ENCODE measurements at places on chromosomes 2 and 18.

DNA sequence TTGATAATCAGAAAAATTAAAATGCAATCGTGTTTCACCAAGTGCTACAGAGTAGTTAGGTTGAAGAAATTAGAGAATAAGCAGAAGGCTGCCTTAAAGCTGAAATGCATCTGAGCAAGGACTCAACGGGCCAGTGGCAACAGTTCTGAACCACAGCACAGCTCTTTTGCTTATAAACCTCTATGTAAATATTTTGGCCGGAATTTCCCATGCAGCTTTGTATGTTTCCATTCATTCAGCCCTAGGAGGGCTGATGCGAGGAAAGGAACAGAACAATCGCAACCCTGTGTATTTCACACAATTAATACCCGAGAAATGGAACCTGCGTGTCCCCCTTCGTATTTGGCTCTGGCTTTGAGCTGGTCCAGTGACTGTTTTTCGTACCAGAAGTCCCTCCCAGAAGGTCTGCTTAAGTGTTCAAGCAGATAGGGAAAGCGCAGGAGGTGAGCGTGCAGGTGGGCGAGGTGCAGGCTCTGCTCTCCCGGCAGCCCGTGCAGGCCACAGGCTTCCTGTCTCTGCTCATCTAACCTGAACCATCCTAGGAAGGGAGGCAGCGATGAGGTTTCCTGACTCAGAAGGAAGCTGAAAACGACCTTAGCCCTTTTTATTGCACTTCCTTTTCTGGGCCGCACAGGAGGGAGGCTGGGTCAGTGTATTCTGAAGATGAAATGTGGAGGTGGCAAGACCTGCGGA is 67.3 kb downstream of the ASB1 start:
- no peak for DNase-seq

- no peak for DNase-seq
Observed at GRCh38 chr2:176085861-176086771, 2.4 kb upstream of the EVX2 start.

DNA sequence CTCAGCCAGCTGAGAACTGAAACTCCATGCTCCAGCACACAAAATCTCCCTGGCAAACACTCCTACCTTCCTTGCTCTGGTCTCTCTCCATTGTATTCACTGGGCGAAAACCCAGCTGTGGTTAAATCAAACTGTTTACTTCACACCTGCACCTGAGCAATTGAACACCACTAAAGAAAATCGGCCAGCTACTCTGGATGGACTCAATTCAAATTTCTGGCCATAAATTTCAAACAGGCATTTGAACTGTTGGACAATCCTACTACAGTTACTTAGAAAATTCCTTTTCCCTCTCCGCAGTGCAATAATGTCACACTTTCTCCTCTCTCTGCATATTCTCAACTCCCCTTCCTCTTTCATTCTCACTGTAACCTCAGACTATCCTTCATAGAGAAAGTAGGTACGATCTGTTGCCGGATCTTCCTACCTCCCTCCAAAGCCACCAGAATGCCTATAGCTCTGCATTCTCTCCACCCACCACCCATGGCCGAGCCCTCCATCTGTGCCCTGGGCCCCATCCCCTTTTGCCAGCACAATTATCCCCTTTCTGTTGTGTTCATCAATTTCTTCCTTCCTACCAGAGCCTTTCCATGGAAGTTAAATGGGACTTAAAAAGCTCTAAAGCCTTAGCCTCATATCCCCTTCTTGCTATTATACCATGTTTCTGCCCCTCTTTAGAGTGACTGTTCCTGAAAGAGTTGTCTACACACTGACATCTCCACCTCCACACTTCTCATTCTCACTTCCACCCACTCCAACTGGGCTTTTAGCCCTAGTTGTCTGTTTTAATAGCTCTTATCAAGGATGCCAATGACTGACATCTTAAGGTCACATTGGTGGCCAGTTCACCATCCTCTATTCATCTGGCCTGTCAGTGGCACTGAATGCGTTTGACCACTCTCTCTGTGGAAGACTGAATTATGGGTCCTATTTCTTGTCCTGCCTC is 127.5 kb upstream of the SLC1A4 start:
- DNase-seq, result no peak

- DNase-seq, result no peak
Observed at GRCh38 chr18:66587430-66587829, 16.5 kb downstream of the CDH19 start.

GRCh38 chr2:171237751-171238505 is 77.2 kb upstream of the TLK1 start:
- DNase-seq, result no peak

DNA sequence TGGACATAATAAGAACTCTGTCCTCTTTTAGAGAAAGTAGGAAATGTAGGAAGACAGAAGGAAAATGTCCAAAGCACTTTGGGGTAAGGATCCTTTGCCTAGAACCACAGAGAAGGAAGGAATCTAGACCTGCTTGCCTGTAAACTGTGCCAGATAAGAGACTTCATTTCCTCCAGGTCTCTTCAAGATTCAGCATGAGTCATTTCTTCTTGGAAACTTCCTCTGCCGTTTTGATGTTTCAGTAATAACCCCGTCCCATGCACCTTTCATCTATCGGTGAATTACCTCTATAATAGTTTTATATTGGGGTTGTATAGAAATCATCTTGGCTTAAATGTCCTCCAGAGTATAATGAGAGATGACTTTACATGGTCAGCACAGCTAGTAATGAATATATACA is 63.2 kb upstream of the LRATD1 start:
- DNase-seq, result no peak

- no peak for DNase-seq
Observed at GRCh38 chr18:3872641-3873040, 422.7 kb downstream of the TGIF1 start.

- no peak for DNase-seq
Observed at GRCh38 chr2:231395188-231396057, at the start of gene B3GNT7. TSS of gene B3GNT7 (plus strand) at chr2:231395710. CDS start at chr2:231395804, 94 bp downstream.

DNA sequence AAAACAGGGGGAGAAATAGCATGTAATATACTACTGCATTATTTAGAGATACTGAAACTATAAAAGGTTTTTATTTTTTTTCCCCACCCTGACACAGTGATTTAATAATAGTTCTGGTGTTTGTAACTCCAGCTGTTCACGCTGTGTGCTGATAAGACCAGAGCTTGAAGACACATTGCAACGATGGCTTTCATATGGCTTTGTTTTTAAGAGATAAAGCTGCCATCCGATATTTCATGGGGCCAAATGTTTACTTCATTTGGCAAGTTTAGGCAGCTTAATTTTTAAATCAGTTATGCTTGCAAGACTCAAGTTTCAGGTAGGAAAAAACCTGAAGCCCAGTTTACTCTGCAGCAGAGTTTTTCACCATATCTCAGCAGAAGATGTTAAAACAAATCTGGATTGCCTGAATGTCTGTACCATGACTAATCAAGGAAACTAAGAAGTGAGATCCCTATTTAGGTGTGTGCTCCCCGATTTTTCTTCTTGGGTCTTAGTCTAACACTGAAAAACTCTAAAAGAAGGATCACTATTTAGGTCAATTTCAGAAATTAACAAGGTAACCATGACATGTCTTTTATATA is 508.6 kb downstream of the PARD3B start:
- DNase-seq, result no peak

DNA sequence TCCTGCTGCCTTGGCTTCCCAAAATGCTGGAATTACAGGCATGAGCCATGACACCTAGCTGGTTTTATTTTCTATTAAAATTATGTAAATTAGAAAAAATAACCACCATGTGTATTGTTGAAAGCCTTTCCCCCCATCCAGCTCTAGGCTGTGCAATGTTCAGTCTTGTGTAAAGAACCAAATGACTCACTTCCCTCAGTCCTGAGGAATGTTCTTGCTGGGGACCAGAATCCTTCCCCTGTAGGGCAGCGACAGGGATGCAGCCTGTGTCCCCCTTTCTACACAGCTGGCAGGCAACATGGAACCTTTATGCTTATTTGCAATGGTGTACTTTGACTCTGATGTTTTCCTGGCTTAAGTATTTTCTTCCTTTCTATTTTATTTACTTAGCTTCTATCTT is 29.4 kb downstream of the AOX1 start:
- DNase-seq, result no peak

GRCh38 chr18:75687626-75688025 is 260.1 kb upstream of the SMIM21 start:
- DNase-seq, result no peak

DNA sequence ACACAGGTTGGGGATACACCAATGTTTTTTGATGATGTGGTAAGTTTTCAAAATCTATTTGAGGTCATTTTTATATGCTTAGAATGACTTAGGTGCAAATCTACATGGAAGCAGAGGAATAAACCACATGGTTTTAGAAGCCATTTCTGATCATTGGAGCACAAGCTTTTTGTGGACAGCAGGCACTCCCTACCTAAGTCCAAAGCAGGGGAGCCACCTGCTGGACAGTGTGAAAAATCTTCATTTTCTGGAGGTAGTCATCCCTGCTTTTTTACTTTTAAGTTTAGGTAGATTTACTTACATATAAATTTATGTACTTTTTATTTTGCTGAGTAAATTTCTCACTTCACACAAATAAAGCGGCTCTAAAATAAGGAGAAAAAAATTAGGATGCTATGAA is 323.2 kb downstream of the PLCL1 start:
- DNase-seq, result no peak

GRCh38 chr2:68435615-68436014 is 31.5 kb downstream of the FBXO48 start:
- DNase-seq, result no peak

- DNase-seq, result no peak
Observed at GRCh38 chr2:16320716-16321115, 344.9 kb downstream of the CYRIA start.

GRCh38 chr2:105765415-105766299 is 20.9 kb downstream of the NCK2 start:
- DNase-seq, result no peak

GRCh38 chr2:65261676-65262075 is 34.0 kb downstream of the ACTR2 start:
- DNase-seq, result no peak

DNA sequence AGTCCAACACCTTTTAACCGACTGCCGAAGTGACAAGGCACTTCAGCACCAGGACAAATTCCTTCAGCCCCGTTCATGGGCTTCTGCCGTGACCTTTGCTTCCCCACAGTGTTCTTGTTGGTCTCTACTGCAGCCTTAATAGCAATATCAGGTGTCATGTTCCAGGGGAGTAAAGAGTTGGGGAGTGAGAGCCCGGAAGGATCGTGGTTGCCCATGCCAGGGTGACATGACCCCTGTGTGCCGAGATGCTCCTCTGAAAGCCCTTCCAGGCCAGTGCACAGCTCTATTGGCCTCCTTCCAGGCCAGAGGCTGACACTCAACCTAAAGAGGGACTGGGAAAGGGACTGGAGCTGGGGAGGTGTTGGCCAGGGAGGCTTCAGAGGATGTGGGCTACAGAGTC is 279.2 kb downstream of the CYRIA start:
- no peak for DNase-seq

DNA sequence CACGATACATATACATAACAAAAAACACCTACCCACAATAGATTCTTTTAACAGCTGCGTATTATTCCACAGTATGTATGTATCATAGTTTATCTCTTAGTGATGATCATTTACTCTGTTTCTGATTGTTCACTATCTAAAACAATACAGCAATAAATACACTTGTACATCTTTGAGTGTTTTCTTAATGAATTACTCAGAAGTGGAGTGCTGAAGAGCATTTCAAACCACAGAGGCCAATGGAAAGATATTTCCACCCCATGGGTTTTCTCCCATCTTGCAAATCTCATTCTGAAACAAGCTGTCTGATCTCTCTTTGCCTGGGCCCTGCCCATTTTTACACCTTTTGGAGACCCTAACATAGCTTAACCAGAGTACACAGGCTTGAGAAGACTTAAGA is 113.8 kb upstream of the KLF7 start:
- DNase-seq, result no peak

- DNase-seq, result no peak
Observed at GRCh38 chr2:43642363-43642762, 5.3 kb downstream of the PLEKHH2 start.

DNA sequence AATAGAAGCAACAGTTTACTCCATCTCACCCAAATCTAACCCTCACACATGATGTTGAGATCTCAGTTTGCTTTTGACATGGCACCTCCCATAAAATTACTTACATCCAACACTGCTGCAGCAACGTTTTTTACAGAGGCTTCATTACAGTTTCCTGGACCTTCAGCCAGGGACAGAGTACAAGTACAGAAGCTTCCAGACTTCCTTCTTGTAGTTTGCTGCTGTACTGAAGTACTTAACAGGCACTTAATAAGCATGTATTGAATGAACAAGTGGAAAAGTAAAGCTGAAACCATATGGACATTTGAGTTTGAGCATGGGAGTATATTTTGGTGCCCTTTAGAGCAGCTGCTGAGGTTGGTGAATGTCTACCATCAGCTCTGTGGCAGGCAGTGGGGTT is 514.2 kb downstream of the PTPRM start:
- no peak for DNase-seq

DNA sequence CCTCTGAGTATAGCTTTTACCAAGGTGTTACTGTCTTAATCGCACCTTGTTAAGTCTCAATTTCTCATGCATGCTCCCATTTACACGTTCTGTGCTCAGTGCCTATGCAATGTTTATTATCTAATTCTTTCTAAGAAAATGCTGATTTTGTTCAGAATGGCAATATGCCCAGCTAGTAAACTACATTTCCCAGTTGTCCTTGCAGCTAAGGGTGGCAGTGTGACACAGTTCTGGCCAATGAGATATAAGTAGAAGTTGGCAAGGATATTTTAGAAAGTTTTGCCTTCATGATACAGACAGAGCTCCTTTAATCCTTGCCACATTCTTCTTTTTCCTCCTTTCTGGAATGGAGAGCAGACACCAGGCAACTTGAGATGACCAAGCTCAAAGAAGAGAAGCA is 45.3 kb downstream of the POLE4 start:
- no peak for DNase-seq

- DNase-seq, result no peak
Observed at GRCh38 chr18:78645216-78645615, 334.4 kb upstream of the SALL3 start.

DNA sequence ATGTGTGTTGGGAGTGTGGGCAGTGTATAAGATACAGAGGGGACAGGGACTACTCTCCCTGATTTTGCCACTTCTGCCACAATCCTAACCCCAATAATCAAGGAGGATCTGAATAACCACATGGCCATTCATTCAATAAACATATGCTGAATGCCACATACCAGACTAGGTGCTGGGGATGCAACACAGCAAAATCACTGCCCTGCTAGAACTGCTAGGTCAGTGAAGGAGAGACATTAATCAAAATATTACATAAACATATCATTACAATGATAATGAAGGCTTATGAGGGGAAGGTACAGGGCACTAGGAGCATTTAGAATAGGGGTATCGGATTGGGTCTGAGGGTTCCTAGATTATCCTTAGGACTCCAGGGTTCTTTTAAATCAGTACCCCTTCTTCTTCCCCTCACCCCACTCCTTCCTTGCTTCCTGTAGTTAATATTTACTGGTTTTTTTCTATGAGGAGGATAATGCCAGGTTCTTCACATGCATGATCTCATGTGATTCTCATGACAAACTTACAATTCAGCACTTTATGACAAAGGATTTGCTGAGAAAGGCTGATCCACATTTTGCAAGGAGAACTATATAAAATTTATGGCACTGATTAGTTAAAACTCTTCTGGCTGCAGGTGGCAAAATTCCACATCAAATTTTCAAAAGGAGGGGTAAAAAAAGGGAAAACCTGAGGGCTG is 56.4 kb upstream of the PCBP1 start:
- DNase-seq, result no peak
